ENCODE measurements at places on chromosomes 11 and 22.

- DNase-seq = no peak
These were observed 4.8 kb upstream of the IGF2 start for GRCh38 chr11:2143799-2144543.

DNA sequence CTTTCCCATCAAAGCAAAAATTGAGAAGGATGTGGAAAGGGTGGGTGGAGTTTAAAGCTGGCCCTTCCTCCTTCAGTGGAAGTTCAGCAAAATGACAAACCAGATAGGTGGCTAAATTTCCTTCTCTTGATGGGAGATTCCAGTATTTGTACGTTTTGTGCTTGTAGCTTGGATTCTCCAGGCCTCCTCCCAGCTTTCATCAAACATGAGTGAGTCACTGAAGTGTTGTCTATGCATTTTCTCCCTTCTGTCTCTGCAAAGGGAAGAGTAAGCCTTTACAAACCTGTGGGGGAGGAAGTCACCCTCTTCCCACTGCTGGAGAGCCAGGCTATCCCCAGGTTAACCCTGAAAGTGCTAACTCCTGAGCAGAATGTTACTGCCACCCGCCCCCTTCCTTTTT lies 6.4 kb downstream of the MARK2 start:
- DNase-seq = peak; percentile 61

- DNase-seq = no peak
These were observed 3.9 kb downstream of the CD3D start for GRCh38 chr11:118338637-118339061.

DNA sequence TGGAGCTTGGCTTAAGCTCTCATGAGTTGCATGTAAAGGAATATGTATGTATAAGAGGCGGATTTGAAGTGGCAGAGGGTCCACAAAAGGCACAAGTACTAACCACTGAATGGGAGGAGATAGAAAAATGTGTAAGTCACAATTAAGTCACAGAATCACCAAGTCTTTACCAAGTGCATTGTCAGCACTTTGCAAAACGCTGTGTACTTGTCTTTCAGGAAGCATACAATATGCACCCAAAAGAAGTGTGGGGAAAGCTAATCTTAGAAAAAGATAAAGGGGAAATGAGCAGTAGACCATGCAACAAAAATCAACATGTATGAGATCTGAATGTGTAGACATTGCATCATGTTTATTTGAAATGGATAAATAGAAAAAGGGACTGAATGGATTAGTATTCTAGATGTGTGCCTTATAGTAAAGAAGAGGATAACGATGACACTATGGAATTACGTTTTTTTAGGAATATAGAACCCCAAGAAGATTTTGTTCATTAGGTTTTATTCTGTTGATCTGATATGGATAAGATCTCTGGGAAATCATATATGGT lies 4.5 kb downstream of the CNTF start:
- DNase-seq = no peak

- no peak for DNase-seq
These were observed 3.0 kb downstream of the AQP11 start for GRCh38 chr11:77592727-77593126.

GRCh38 chr11:44928144-44928543 lies 22.5 kb downstream of the TP53I11 start:
- no peak for DNase-seq

DNA sequence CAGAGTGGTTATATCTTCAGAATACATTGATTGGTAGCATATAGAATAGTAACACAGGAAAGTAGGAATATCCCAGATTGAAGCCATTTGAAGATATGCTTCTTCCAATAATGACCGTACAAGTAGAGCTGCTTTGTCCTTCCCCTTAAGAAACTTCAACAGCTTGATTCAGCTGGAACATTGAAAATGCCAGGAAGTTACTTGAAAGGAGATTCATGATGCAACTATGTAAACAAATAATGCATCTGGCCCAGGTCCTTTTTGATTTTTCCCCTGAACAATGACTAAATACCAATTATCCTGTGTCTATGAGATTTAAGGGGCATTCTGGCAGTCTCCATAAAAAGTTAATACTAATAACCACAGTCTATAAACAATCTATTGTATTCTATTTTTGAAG lies 3.0 kb downstream of the DKK3 start:
- no peak for DNase-seq

DNA sequence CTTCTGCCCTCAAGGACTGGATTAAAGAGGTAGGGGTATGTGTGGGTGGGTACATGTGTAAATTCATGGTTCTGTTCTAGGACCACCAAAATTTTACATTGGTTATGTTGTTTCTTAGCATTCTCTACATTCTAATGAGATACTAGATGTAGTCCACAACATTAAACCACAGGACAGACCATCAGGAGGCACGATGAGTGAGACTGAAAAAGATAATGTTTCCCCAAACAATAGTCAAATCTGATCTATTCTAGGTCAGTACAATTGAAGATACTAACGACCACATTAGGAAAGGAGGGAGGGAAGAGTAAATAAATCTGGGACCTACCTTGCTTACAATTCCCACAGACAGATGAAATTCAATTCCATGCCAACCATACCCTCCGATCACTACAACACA lies 42.2 kb downstream of the MRTFA start:
- DNase-seq = no peak

GRCh38 chr22:20159076-20159475 lies 8.2 kb upstream of the CCDC188 start:
- DNase-seq = no peak

- DNase-seq = no peak
These were observed 34.5 kb downstream of the TPST2 start for GRCh38 chr22:26555478-26555877.

DNA sequence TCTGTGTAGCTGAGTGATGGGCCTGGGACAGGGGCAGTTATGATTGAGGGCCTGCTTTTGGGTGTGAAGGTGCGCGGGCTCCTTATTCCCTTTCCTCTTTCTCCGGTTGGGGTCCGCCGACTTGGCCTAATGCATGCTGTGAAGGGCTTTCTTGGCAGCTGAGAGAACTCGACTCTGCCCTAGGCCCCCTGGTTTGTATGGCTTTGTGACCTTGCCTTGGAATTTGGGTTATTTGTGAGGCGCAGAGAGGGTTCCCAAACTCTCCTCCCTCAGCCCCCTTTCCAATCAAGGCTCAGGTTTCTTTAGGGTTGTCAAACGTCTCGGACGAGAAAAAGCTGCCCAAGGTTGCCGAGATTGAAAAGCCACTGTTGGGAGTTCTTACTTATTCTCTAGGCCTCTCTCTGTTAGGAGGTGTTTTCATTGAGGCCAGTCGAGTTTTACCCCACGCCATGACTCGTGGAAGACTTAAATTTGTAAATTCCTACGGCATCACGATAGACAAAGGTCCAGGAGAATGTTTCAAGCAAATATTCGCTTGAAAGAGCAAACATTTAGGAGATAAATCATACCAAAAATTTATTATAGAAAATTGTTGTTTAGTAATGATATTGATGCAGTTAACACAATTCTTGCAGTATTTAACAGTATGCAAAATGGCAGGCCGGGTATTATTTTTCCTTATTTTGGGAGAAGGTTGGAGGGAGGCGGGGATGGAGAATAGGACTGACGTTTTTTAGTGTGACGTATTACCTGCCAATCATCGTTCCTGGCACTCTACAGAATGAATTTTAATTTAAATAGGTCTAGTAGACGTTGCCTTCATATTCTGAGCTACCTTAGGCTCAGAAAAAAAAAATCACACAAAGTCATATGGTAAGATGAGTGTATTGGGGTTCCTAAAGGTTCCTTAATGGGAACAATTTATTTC lies 689 bp downstream of the PDHX start:
- no peak for DNase-seq

DNA sequence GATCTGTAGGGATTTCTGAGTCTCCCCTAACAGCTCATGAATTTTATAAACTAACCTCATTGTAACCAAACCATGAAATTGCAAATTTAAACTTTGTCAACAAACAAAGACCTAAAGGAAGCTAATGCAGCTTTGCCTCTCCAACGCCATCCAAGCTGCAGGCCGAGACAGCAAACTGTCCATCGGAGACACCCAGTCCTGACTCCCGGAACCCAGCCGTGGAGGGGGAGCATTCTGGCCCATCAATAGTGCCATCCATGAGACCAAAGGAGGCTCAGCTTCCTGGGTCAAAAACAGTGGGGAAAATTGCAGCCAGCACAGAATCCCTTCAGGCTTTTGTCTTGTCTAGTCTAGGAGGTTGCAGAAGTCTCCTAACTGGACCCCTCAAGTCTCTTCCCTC lies 147.6 kb upstream of the OPCML start:
- DNase-seq = no peak

GRCh38 chr11:101567071-101567470 lies 16.7 kb downstream of the TRPC6 start:
- DNase-seq = no peak

DNA sequence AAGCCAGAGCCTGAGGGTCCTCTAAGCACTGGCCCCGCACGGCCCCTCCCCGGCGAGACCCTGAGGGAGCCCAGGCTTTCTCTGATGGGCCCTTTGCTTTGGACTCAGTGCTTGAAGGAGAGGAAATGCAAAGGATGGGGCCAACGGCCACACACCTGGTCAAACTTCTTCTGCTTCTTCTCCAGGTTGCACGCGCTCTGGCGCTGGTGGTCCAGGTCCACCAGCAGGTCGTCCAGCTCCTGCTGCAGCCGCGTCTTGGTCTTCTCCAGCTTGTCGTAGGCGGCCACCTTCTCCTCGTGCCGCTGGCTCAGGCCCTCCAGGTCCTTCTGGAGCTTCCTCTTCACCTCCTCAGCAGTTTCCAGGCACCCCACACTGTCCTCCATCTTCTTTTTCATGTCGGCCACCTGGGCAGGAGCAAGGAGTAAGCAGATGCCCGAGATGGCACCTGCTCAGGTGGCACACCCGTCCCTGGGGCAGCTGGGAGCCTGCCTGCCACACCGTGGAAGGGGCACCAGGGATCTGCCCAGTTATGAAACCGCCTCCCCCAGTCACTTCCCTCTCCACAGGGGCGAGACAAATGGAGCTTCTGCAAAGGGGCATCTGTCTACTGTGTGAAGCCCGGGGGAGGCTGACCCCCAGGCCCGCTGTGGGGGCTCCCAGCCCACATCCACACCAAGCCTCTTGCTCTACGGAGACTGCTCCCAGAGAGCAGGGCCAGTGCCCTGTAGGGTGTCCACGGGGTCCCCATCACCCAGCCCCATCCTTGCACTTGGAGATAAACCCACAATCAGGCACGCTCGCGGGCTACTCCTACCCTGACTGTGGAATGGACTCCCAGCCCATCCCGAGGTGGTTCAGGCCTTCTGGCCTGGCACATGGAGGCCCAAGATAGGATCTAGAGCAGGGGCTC lies 39.2 kb downstream of the APOL1 start:
- DNase-seq = no peak

DNA sequence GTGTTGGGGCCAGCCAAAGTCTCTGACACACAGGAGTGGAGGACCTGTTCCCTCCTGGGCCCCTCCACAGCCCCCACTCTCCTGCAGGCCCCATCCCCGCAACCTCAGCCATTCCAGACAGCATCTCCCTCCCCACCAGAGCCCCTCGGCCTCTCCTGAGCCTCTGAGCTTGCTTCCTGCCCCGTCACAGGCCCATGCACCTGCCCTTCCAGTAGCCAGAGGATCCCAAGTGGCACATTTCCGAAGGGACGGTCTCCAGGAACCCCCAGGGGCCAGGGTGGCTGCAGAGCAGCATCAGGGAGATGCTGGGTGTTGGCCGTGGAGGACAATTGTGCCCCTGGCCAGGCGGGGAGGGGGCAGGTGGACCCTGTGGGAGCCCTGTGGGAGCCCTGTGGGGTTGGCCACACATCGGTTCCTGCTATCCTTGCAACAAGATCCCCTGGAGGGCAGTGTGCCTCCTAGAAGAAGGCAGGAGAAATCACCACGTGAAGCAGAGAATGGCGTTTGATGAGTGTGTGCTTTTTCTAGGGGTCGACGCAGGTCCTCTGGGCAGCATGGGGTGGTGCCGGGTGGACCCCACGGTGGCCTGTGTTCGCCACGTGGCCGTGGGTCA lies 45.3 kb upstream of the PPARA start:
- no peak for DNase-seq

- no peak for DNase-seq
These were observed 2.2 kb downstream of the ARSA start for GRCh38 chr22:50625568-50626313.
